Renal cortical epithelial cell (primary cell): ENCODE measurements at places on chromosomes 4 and X. TPM values are rescaled to one million over a fixed set of nuclear protein-coding genes. Genes with fewer than 3 reads are reported as not detected.
A peak's percentile ranks its signal among the peaks of the same experiment; 100 is the strongest.

DNA sequence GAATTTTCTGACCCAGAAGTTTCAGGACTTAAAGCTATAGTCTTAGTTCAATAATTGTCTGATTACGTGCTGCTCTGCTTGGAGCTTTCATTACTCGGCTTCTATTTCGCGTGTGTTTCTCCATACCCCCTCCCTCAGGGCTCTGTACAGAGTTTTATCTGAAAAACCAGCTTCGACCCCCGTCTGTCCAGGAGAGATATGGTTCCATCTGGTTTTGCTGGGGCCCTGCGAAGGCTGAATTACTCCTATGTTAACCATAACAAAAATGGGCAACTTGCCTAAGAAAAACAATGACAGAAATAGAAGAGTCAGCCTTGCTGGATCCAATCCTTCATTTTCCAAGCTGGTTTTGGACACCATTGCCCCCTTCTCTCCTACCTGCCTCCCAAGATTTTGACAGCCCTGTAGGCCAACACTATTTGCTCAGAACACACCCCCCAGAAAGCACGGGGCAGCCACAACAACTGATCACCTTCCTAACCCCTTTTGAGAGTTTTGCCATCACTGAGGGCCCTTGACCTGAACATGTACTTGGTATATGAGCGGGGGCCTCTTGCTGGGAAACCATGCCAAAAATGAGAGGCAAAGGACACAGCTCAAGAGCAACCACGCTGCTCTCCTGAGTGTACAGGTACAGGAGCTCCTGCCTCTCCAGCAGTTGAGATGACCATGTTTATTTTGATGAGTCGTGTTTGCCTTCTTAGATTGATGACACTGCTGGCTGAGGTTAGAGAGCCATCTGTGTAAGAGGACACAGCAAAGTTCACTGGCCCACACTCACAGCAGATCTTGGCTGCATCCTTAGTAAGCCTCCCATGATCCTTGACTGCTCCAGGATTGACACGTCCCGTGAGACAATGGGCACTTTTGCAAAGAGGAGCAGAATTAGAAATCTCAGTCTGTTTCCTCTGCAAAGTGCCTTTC, 36.2 kb upstream of the ATP6AP2 start:
- DNase-seq, result peak; percentile 30

The UCP1 gene
- not detected in 2 replicates for total RNA-seq

GRCh38 chr4:13349096-13349495, 135.0 kb downstream of the RAB28 start:
- peak; percentile 25 for DNase-seq

- DNase-seq, result no peak
Observed at GRCh38 chrX:55488006-55488592, 1.5 kb downstream of the USP51 start.

- no peak for DNase-seq
Observed at GRCh38 chr4:152941411-152941810, 5.3 kb downstream of the FHDC1 start.

DNA sequence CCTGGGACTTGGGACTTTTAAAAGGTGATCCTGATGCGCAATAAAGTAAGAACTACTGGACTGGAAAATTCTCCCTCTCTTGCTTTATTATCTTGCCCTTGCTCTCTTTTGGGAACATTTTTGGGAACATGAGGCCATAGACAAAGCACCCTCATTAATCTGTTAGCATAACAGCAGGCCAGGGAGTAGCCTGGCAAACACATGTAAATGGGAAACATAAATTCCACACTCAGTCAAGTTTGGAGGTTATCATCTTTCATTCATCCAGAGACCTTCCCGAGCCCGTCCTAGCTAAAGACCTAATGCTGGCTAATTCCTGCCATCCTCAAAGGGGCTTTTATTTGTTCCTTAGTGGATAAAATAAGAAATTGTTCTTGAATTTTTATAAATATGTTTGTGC, 162.8 kb upstream of the ARX start:
- no peak for DNase-seq

DNA sequence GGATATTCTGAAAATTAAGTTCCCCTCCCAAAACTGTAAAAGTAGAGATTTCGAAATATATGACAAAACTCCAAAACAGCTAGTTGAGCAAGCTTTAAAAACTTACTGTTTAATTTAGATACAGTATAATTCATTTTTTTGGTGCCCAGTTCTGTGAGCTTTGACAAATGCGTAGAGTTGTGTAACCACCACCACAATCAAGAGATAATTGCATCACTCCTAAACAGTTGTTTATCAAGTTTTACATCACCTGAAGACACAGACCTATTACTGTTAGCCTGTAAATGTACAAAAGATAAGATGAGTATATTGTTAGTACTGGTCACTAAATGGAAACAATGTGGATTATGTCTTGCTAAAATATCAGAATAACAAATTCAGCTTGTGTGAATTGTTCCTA, 62.3 kb downstream of the ALG13 start:
- no peak for DNase-seq

DNA sequence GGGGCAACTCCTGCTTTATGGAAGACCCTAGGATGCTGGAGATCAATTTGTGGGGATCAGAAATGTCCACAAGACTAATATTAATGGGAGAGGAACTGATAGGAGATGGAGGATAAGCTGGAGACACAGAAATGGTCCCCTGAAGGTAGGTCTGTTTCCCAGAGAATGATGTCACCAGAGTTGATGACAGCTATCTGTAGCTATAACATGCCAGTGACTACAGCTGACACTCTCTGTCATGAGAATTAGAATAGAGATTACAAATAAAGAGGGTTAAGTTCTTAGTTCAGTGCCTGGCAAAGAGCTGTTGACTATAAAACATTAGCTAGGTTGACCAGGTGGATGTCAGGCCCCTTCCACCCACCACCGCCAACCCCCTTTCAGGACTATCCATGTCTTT, 9.3 kb downstream of the BST1 start:
- no peak for DNase-seq

GRCh38 chr4:1706358-1706757, 5.8 kb downstream of the SLBP start:
- no peak for DNase-seq
